Activated T-helper 2 cell treated with anti-CD3 and anti-CD28 coated beads, Interferon-gamma antibody, Interleukin-2, Interleukin-4, amounts not matched to agents 10 μg/mL and 5 μg/mL and 100 μg/mL, durations not matched to agents 14 hours and 24 hours and 36 hours (primary cell): ENCODE measurements at places on chromosomes 6 and 20. TPM values are rescaled to one million over a fixed set of nuclear protein-coding genes. Genes with fewer than 3 reads are reported as not detected.

DNA sequence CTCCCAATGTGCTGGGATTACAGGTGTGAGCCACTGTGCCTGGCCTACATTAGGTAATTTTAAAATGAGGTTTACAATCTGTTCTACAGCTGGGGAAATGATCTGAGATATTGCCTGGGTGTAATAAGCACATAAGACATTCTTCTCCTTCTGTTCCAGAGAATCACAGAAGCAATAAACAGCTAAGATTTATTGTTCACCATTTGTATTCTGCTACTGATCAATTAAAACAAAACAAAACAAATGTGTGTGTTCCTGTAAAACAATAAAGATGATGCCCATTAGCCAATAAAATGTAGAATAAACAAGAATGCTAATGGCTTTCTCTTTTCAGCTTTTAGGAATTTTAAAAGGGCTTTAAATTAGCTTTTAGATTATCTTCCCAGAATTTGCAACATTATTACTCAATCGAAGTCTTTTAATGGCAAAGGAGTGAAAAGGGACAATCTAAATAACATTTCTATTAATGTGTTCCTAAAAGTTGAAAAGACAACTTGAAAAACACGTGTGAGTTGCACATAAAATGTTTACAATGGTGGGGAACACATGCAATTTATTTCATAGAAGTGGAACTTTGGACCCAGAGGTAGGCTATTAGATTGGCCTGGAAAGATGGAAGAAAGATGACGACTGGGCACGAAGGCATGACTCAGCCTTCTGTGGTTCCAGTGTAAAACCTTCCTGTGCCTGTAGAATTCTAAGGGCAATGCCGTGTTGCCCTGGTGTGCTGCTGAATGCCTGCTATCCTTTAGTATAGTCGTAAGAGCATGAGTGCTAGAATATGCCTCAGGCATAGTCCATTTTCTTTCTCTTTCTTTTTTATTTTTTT is 29.0 kb upstream of the DEK start:
- no peak for DNase-seq

GRCh38 chr20:20658871-20659431 is 53.5 kb downstream of the RALGAPA2 start:
- DNase-seq: no peak

The VSTM2L gene
- 0.23 TPM in 1 of 2 replicates, not detected in the other for total RNA-seq

The BTBD3 gene
- total RNA-seq: 13.2 and 15.1 TPM in 2 replicates

GRCh38 chr6:118843685-118844390 is 50.1 kb upstream of the ASF1A start:
- no peak for DNase-seq

- no peak for DNase-seq
Observed at GRCh38 chr6:80921861-80922460, 815.5 kb downstream of the BCKDHB start.

DNA sequence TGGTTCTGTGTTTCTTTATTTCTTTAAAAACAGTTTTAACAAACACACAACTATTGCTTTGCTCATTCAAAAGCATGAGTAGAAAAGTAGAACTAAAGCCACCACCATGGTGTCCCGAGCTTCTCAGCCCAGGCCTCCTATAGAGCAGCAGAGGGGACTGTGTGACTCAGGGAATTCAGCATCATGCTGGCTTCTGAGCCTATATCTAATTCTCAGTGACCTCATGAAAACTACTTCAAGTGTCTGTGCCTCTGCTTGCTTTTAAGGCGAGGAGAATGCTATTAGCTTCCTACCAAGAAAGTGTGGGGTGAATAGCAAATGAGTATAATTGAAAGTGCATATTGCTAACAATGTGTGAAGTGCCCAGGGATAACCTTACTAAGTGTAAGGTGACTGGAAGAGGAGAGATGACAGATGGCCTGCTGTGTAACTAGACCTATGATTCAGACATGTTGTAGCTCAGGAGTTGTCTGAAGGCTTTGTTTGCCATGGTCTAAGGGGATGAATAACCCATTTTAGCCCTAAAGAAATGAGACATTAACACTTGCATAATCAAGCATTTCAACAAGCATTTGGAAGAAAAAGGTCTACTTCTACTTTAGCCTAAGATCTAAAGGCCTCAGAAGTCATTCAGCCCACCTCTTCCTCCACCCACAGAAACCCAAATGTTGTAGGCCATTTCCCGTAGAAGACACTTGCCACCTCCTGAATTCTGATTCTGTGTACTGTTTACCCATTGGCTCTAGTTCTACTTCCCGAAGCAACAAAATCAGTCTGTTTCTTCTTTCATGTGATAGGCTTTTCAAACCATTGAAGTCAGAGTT is 121.5 kb upstream of the ARG1 start:
- DNase-seq: no peak

The GDAP1L1 gene
- not detected in 2 replicates for total RNA-seq

The GFRAL gene
- total RNA-seq: not detected in 2 replicates

The FOXC1 gene
- 0.05 and 0.07 TPM in 2 replicates for total RNA-seq

DNA sequence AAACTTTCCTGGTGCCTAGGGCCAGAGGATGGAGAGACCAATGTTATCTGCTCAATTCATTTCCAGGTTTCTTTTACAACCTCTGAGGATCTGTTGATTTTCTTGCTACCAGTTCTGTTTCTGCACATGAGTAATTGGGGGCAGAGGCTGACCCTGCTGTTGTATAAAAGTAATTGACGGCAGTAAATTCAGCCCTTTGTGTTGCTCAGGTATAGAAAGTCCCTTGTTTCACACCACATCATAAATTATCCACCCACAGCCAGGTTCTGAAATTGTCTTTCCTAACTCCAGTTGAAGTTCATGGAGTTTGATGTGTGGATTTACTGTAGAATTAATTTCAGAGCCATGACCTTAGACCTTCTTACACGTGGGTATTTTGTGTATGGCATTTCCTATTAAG is 107.4 kb upstream of the GRIK2 start:
- no peak for DNase-seq

The C6orf52 gene
- total RNA-seq: 1.7 and 2.4 TPM in 2 replicates

- DNase-seq: no peak
Observed at GRCh38 chr6:131096786-131097185, 33.7 kb upstream of the EPB41L2 start.

The PRSS16 gene
- 0.55 and 0.57 TPM in 2 replicates for total RNA-seq

DNA sequence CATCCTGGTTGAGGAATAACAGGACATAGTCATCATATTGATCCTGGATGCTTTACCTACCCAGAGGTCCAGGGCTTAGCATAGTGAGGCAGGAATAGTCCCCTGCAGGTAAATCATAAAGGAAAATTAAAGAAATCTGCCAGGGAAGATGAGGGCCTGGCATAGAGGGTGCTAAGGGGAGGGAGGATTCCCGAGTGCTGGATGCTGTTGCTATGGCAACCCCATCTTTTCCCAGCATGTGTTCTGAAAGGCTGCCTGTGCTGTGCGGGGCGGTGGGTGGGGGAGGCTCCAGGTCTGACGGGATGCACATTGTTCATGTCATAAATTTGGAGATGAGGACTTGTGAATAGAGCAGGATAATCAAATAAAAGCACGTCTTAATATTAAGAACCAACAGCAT is 212.6 kb upstream of the PCSK2 start:
- DNase-seq: no peak

The RCAN2 gene
- not detected in 2 replicates for total RNA-seq

DNA sequence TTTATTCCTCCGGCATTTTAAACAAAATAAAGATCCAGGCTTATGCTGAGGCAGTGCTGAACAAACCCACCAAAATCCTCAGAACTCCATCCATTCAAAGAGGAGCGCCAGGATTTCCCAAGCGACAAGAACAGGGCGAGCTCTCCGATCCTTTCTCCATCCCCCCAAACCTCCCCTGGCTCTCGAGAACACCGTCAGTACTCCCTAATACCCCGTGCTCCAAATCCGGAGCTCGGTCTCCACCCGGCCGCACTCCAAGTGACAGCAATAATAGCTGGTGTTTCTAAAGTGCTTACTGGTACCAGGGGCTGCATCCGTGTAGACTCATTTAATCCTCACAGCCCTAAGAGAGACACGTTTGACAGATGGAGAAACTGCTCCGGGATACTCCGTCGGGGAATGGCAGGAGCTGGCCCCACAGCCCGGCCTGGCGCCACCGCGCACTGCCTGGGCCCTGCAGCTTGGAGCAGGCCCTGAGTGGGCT is 277.1 kb upstream of the QKI start:
- no peak for DNase-seq

- no peak for DNase-seq
Observed at GRCh38 chr6:124132256-124132655, 328.6 kb downstream of the NKAIN2 start.

The RAD21L1 gene
- 0.32 TPM in 1 of 2 replicates, not detected in the other for total RNA-seq

The HTR1B gene
- not detected in 2 replicates for total RNA-seq

- no peak for DNase-seq
Observed at GRCh38 chr20:40797425-40797824, 108.4 kb upstream of the MAFB start.

DNA sequence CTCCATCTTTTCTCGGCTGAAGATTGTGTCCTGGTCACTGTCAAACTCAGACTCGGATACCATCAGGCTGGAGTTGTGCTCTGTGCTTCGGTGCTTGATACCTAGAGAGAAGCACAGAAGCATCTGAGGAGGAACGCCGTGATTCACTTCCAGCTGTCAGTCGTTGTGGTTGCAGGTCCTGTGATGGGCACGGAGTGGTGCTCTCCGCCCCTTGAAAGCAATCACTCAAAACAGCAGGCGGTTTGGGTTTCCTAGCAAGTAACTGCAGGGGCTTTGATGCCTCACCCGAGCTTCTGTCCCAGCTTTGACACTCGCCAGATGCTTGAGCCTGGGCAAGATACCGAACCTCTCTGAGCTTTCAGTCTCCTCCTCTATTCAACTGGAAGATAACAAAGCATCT is 52.5 kb downstream of the ALDH5A1 start:
- peak; percentile 16 for DNase-seq

GRCh38 chr20:5171790-5172164 is 45.0 kb downstream of the CDS2 start:
- no peak for DNase-seq

- no peak for DNase-seq
Observed at GRCh38 chr6:32113386-32114352, 4.5 kb upstream of the TNXB start.

DNA sequence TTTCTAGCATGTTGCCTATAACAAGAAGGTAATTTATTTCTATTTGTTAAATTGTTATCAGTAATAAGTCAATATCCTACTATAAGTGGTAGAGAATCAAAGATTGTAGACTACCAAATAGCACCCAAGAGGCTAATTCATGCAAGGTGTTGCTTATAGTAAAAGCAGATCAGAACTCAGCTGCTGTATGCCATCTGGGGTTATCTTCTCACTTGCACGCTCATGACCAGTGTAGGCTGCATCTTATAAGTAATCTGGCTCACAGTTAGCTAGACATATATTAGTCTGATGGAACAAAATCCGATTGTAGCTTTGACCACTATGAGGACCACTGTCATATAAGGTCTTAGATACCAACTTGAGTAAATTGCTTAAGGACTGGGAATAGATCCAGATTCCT is 17.0 kb downstream of the TOP1 start:
- DNase-seq: no peak

The CGAS gene
- 42.7 and 46.7 TPM in 2 replicates for total RNA-seq

GRCh38 chr20:33993576-33994221 is at the start of gene RALY:
RALY (plus strand) TSS chr20:33993911; CDS start chr20:34072075, 78,164 bp downstream.
- DNase-seq: peak; percentile 92

DNA sequence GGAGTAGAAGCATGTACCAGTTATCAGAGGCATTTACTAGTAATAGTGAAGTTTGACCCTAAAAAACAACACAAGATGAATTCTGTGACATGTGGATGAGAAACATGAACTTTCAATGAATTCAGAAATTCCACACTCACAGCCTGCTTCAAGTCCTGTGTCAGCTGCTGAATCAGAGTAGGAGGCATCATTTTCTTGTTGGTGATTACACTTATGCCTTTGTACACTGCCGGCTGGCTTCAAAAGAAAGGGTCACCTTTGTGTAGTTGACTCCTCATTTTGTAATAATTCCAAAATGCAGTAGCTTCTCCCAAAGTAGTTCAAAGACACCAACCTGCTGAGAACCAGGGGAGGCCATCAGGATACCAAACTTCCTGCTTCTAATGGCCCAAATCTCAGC is 165.5 kb downstream of the BACH2 start:
- DNase-seq: no peak

The MROH8 gene
- total RNA-seq: 1.1 and 1.3 TPM in 2 replicates

- DNase-seq: no peak
Observed at GRCh38 chr6:30767158-30767943, 23.0 kb upstream of the IER3 start.

The SLC24A3 gene
- not detected in 2 replicates for total RNA-seq

DNA sequence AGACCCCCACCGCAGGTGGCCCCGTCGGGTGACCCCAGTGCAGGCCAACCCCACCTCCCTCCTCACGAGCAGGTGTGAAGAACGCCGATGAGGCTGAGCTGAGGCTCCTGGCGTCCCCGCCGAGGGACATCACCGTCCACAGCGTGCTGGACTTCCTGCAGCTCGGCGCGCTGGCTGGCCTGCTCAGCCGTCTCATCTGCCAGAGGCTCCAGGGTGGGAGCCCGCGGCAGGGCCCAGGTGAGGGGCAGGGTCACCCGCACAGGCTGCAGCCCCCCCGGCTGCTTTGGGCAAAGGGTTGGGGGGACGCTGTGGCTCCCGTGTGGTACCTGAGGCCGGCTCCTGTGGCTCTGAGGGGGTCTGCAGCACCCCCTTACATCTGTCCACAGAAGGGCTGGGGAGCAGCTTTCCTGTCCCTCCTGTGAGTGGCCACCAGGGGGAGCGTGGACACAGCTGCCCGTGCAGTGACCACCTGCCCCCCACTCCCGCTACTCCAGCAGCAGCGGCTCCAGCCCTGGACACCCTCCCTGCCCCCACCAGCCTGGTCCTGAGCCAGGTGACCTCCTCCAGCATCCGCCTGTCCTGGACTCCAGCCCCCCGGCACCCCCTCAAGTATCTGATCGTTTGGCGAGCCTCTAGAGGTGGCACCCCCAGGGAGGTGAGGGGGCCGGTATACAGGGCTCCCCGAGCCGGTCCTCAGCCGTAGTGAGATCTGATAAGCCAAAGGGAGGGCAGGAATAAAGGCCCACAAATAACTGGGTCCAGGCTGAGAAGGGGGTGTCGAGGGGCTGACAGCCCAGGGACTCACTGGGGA is 16.5 kb downstream of the COL20A1 start:
- DNase-seq: no peak

The SMPDL3A gene
- 1.3 and 1.6 TPM in 2 replicates for total RNA-seq

The TMC2 gene
- total RNA-seq: not detected in 2 replicates

The GPX5 gene
- not detected in 2 replicates for total RNA-seq

DNA sequence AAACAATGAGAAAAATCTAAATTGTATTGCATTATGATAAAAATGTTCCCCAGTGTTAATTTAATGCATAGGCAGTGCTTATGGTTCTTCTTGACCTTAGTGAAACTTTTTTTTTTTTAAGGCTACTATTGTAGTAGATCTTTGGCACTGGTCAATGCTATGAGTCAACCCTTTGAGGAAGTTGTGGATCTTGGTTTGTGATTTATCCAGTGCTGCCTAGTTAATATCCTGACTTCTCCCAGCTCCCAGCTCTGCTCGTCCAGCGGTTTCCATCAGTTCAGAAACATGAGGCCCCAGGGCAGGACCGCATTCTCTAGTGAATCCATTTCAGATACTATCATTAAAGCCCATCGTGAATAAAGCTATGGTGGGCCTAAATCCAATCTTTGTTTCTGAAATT is 364.5 kb upstream of the JARID2 start:
- no peak for DNase-seq

- DNase-seq: no peak
Observed at GRCh38 chr6:38077488-38078030, 258.0 kb downstream of the ZFAND3 start.

GRCh38 chr20:49766979-49767521 is 45.6 kb upstream of the SLC9A8 start:
- DNase-seq: no peak

GRCh38 chr6:15763364-15763763 is 100.5 kb upstream of the DTNBP1 start:
- no peak for DNase-seq

- no peak for DNase-seq
Observed at GRCh38 chr20:48096957-48097890, 311.9 kb upstream of the SULF2 start.

The SNAP25 gene
- total RNA-seq: 14.2 and 15.2 TPM in 2 replicates

- DNase-seq: no peak
Observed at GRCh38 chr6:43434943-43435342, 7.6 kb downstream of the ABCC10 start.
